ENCODE measurements at places on chromosomes 1 and 21. TPM values are rescaled to one million over a fixed set of nuclear protein-coding genes. Genes with fewer than 3 reads are reported as not detected.

- no peak for DNase-seq
Observed at GRCh38 chr1:17558954-17559614, 19.6 kb downstream of the ARHGEF10L start.

GRCh38 chr21:40243685-40244084 is 376.4 kb downstream of the PCP4 start:
- no peak for DNase-seq

RPTN gene
- not detected for total RNA-seq

CFAP45 gene
- 0.32 TPM for total RNA-seq

PGBD5 gene
- 14.0 TPM for total RNA-seq

- no peak for DNase-seq
Observed at GRCh38 chr1:11342621-11343032, 69.6 kb downstream of the UBIAD1 start.

IGSF3 gene
- total RNA-seq, result 5.2 TPM

DNA sequence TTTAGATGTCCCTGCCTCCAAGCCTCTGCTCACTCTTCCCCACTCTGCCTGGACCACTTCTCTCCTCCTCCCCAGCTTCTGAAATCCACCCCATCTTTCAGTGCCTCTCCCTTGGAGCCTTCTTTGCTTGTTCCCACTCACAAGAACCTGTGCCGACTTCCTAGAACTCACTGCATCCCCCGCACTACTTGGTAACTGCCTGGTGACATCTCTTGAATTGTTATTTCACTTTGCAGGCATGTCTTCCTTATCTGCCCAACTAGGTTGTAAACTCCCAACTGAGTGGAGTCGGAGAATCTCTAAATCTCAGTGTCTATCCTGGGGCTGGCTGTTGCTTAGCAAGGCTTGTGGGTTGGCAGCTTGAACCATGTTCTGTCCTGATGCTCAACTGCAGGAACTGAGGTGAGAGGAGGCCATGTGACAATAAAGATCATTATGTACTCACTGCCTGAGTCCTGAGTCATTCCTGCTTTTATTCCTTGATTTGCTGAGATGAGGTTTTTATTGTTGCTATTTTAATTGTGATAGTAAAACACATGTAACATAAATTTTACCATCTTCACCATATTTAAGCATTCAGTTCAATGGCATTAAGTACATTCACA is 3.9 kb downstream of the KPRP start:
- no peak for DNase-seq

SH3D21 gene
- total RNA-seq, result 3.3 TPM

PLA2G2F gene
- total RNA-seq, result not detected

ILF2 gene
- 76.5 TPM for total RNA-seq

MAB21L3 gene
- not detected for total RNA-seq

GNG12 gene
- 38.8 TPM for total RNA-seq

POU3F1 gene
- total RNA-seq, result not detected

ACTL8 gene
- not detected for total RNA-seq

GRCh38 chr1:226980565-226981385 is 40.7 kb downstream of the COQ8A start:
- DNase-seq, result no peak

- DNase-seq, result no peak
Observed at GRCh38 chr1:151801846-151802245, 3.4 kb downstream of the LINGO4 start.

FCGR3B gene
- total RNA-seq, result 8.4 TPM

DNA sequence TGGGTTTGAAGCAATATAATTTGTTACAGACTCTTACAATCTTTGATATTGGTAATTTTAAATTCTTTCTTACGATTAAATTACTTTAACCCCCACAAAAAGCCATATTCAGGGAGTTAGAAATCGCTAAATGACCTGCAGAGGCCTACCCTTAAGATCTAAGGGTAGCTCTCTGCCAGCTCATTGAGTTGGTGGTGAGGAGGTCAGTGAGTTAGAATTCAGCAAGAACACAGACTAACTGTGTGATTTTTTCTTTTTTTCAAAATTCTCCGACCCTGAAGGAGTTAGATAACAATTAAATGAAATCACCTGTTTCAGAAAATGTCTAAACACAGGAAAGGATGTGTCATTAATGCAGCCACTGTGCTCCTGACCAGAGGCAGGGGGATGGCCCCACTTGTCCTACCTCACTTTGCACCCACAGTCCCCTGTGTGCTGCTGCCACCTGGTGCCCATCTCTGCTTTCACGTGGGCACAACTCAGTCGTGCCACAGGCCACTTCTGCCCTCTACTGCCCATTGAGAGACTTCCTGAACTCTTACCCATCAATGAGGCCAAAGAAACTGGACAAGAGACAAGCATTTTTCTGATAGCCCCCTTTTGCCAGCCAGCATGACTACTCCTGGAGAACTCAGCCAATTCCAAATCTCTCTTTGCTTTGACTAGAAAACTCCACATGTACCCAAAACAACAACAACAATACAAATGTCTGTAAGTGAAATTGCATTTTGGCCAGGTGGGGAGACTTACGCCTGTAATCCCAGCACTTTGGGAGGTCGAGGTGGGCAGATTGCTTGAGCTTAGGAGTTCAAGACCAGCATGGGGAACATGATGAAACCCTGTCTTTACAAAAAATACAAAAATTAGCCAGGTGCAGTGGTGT is 8.4 kb downstream of the CFAP45 start:
- DNase-seq, result peak; percentile 93

All from cardiac septum (tissue), 1 donor.